Muscle of leg (tissue), 16 donors: ENCODE measurements at places on chromosomes 1 and 21.

- H3K4me3 ChIP-seq: no peak overlapping the region
- no peak for DNase-seq
- no peaks in the 10 kb centered on the region for H3K4me1 ChIP-seq
Observed at GRCh38 chr1:37284053-37284452, 190.3 kb upstream of the ZC3H12A start.

- peak; percentile 19 for DNase-seq
- H3K36me3 ChIP-seq: peaks cover 24% of the 10 kb centered on the region
- H3K27ac ChIP-seq: peak overlapping the region; percentile 94
- H3K4me3 ChIP-seq: peak overlapping the region; percentile 90
- H3K4me1 ChIP-seq: peaks cover 51% of the 10 kb centered on the region
Observed at GRCh38 chr1:46615735-46616134, 876 bp downstream of the MOB3C start.

DNA sequence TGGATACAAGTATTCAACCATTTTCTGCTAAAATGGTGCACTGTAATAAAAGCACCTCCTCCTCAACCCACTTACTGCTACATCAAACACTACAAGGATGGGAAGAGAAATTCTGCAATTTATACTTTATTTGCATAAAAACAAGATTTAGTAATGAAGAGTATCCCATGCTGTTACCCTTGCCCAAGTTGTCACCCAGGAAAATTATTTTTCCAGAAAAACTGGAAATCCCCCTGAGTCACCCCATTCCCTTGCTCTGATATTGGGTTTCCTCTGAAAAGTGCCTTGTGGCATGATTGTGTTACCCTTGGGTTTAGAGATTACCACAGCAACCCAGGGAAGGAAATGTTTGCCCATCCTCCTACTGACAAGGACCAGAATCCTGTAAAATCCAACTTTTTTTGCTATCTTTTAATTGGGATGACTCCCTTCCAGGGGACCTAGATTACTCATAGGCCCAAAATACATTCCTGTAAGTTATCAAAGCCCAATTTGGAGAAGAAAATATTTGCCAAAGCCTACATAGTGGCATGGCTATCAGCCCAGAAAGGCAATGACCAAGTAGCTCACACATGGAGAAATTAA, 16.5 kb upstream of the ZC3H11B start:
- H3K27me3 ChIP-seq: no peaks in the 10 kb centered on the region
- DNase-seq: no peak
- H3K4me1 ChIP-seq: no peaks in the 10 kb centered on the region
- no peak overlapping the region for H3K4me3 ChIP-seq

DNA sequence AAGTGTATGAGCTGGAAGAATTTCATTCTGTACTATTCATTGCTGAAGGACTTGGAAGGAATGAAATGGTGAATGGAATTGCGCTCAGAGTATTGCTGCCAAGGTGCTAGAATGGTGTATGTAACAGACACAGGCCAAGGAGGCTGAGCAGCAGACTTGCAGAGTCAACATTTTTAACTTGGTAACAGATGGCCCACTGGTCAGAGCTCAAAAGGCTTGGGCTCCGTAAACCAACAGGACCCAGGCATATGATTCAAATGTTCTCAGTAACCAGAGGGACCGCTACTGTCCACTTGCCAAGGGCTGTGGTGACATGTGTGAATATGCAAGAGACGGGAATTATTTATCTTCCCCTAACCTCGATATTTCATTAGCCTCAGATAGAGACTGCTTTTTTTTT, 28.8 kb upstream of the PTGFRN start:
- no peak overlapping the region for H3K4me3 ChIP-seq
- DNase-seq: peak; percentile 90
- peaks cover 48% of the 10 kb centered on the region for H3K4me1 ChIP-seq
- no peaks in the 10 kb centered on the region for H3K36me3 ChIP-seq
- H3K27me3 ChIP-seq: no peaks in the 10 kb centered on the region

- no peak overlapping the region for H3K27ac ChIP-seq
- no peak for DNase-seq
- H3K4me1 ChIP-seq: peaks cover 2% of the 10 kb centered on the region
- no peaks in the 10 kb centered on the region for H3K36me3 ChIP-seq
Observed at GRCh38 chr21:34182436-34182835, 109.1 kb downstream of the MRPS6 start.

DNA sequence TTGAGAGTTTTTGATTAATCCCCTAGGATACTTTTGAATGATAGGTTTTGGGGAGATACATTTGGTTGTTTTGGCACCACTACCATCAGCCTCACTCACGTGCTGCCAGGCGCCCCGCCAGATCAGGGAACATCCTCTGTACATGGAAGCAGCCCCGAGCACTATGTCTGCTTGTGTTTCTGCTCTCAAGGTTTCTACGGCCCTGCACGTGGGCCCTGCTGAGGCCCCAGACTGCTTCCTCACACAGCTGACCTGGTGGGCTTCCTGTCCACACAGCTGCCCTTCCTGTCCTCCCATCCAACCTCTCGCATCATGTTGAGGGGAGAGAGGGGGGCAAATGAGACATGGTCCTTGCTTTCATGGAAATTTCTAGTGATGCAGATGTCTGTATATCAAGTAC, 20.0 kb downstream of the ADARB1 start:
- no peaks in the 10 kb centered on the region for H3K27me3 ChIP-seq
- H3K4me1 ChIP-seq: peaks cover 61% of the 10 kb centered on the region
- peak; percentile 44 for DNase-seq
- H3K36me3 ChIP-seq: no peaks in the 10 kb centered on the region
- H3K27ac ChIP-seq: no peak overlapping the region
- H3K4me3 ChIP-seq: no peak overlapping the region

DNA sequence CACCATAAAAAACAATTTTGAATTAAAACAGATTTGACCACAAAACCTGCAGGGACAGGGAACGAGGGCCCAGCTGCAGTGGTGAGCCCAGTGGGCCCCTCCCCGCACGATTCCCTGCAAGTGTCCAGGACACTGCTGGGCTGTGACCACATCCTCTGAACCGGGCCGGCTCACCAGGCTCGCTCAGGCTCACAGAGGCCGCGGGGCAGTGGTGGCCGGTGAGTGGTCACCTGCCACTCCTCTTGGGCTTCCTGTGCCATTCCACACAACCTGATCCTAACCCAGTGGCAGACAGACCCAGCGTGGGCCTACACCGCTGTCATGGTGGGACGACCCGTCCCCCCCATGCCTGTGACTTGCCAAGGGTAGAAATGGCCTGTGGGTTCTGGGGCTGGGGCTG, 36.5 kb upstream of the RIPK4 start:
- no peaks in the 10 kb centered on the region for H3K27me3 ChIP-seq
- H3K27ac ChIP-seq: no peak overlapping the region
- peaks cover 30% of the 10 kb centered on the region for H3K36me3 ChIP-seq
- peaks cover 17% of the 10 kb centered on the region for H3K4me1 ChIP-seq

GRCh38 chr1:66320231-66320630, 213.7 kb upstream of the SGIP1 start:
- H3K27ac ChIP-seq: no peak overlapping the region
- H3K36me3 ChIP-seq: no peaks in the 10 kb centered on the region
- no peaks in the 10 kb centered on the region for H3K27me3 ChIP-seq
- peaks cover 3% of the 10 kb centered on the region for H3K4me1 ChIP-seq
- H3K4me3 ChIP-seq: no peak overlapping the region

GRCh38 chr1:116732726-116733125, 21.5 kb upstream of the CD2 start:
- H3K4me3 ChIP-seq: no peak overlapping the region
- H3K36me3 ChIP-seq: no peaks in the 10 kb centered on the region
- H3K4me1 ChIP-seq: peaks cover 10% of the 10 kb centered on the region
- no peak for DNase-seq
- no peak overlapping the region for H3K27ac ChIP-seq

- peaks cover 51% of the 10 kb centered on the region for H3K4me1 ChIP-seq
- no peak overlapping the region for H3K27ac ChIP-seq
Observed at GRCh38 chr1:179818743-179819173, 58.8 kb downstream of the TOR1AIP2 start.

DNA sequence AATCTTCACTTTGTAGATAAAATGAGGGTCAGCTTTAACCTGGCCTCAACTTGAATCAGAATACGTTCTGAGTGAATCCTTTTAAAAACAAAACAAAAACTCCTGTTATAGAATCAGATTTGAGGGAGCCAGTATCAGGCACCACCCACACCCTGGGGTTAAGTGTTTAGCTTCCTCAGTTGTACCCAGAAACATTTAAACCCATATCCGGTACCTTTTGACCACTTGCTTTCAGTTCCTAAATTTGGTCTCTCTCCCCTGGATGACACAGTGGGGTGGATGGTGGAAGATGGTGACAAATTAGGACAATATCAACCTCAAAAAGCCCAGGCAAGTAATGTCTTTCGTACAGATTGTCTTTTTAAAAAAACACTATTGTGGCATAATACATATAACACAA, 10.4 kb downstream of the KLHDC7A start:
- no peak overlapping the region for H3K27ac ChIP-seq
- no peaks in the 10 kb centered on the region for H3K4me1 ChIP-seq
- H3K27me3 ChIP-seq: peaks cover 6% of the 10 kb centered on the region
- DNase-seq: no peak
- no peak overlapping the region for H3K4me3 ChIP-seq

DNA sequence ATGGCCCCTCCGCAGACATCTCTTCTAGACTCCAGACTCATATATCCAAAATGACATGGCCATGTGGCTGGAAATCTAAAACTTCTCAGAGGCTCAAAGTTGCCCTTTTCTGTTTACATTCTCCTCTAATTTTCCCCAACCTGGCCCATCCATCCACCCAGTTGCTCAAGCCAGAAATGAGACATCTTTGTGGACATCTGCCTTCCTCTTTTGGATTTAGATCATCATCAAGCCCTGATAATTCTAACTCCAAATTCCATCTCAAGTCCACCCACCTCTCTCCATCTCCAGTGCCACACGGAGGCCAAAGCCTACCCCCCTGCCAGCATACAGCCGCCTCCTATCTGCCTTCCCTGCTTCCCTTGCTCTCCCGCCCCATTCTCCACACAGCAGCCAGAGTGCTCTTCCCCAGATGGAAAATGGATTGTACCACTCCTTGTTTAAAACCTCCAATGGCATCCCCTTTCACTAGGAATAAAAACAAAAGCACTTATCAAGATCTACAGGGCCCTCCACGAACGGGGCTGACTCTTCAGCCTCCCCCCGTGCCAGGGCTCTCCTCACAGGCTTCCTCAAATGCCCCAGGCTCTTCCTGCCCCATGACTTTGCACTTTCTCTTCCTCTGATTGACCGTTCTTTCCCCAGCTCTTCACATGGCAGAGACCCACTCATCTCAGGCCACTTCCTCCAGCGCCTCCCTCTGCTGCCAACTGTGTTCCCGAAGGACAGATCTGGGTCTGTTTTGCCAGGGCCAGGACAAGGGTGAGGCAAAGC, 40.1 kb downstream of the SYT6 start:
- H3K27ac ChIP-seq: no peak overlapping the region
- DNase-seq: peak; percentile 73
- no peaks in the 10 kb centered on the region for H3K27me3 ChIP-seq
- H3K4me3 ChIP-seq: no peak overlapping the region
- peaks cover 20% of the 10 kb centered on the region for H3K4me1 ChIP-seq

DNA sequence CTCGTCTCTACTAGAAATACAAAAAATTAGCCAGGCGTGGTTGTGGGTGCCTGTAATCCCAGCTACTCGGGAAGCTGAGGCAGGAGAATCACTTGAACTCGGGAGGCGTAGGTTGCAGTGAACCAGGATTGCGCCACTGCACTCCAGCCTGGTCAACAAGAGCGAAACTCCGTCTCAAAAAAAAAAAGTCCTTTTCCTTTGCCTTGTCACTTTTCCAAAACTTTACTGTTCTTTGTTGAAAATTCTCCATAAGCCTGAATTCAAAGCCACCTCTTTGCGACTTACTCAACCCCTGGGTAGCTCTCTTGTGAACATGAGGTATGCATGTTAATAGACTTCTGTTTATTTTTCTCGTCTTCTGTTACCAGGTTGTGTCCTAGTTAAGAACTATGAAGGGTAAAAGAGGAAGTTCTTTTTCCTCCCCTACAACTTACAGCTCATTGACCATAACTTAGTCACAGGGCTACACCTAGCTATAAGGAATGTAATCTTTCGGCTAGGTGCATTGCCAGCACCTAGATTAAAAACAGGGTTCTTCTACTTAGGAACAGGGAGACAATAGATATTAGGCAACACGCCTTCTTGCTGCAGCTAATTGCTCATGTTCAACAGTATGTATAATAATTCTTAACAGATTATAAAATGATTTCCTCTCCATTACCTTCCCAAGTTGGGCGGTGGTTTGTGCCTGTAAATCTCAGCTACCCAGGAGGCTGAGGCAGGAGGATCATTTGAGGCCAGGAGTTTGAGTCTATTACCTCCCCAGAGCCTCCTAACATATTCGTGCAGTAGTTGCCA, 40.9 kb downstream of the PTAFR start:
- no peaks in the 10 kb centered on the region for H3K27me3 ChIP-seq
- no peak overlapping the region for H3K4me3 ChIP-seq
- no peaks in the 10 kb centered on the region for H3K36me3 ChIP-seq
- H3K27ac ChIP-seq: no peak overlapping the region
- no peaks in the 10 kb centered on the region for H3K4me1 ChIP-seq
- DNase-seq: no peak

DNA sequence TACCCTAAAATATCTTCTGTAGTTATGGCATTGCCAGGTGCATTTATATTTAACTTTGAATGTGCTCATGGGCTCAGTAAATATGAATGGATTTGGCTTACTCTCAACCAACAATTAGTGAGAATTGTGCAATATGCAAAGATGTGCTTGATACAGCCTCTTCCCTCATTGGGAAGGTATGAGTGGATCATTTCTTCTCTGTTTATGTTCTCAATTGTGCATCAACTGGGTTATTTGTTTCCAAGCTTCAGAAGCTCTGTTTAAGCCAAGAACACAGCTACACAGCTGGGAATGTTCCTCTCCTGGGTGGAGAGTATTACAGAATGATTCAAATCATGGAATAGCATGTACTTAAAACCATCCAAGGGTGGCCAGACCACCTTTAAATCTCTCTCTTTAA, 17.6 kb upstream of the MAP1LC3C start:
- H3K27ac ChIP-seq: no peak overlapping the region
- no peaks in the 10 kb centered on the region for H3K27me3 ChIP-seq
- no peaks in the 10 kb centered on the region for H3K36me3 ChIP-seq
